ENCODE measurements at places on chromosomes 2 and 18.
A peak's percentile ranks its signal among the peaks of the same experiment; 100 is the strongest.

DNA sequence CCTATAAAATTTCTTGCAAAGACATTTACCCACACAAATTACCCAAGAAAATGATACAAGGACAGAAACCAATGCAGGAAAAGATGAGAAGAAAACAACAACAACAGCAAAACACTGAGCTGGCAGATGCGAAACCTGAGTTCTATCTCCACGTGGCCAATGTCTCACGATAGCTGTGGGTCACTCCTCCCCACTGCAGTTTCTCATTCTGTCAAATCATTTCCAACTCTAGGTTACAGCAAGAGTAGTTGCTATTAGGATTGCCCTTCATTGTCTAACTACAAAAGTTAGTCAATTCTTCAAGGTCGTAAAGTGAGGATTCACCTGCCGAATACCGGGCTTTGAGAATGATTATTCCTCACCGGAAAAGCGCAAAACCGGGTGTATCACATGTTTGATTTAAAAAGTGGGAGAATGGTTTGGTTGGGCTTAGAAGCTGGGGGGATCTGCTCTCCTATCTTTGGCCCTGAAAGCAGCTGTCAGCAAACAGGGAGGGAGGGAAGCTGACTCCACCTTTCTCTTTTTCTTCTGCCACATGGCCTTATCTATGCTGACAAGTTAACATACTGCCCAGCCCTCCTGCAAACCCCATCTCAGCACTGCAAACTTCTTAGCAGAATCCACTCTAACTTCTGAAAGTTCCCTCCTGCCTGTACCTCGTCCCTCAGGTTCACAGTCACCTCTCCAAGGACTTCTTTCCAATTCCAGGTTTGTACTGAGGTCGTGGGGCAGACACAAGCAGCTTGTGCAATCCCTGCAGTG is 473.0 kb downstream of the SOX11 start:
- DNase-seq: no peak

GRCh38 chr2:64492272-64492671 is 31.9 kb upstream of the AFTPH start:
- no peak for DNase-seq

GRCh38 chr18:48638896-48639771 is 100.3 kb downstream of the CTIF start:
- DNase-seq: no peak

GRCh38 chr2:178531168-178531567 is 50.9 kb downstream of the PLEKHA3 start:
- DNase-seq: no peak

DNA sequence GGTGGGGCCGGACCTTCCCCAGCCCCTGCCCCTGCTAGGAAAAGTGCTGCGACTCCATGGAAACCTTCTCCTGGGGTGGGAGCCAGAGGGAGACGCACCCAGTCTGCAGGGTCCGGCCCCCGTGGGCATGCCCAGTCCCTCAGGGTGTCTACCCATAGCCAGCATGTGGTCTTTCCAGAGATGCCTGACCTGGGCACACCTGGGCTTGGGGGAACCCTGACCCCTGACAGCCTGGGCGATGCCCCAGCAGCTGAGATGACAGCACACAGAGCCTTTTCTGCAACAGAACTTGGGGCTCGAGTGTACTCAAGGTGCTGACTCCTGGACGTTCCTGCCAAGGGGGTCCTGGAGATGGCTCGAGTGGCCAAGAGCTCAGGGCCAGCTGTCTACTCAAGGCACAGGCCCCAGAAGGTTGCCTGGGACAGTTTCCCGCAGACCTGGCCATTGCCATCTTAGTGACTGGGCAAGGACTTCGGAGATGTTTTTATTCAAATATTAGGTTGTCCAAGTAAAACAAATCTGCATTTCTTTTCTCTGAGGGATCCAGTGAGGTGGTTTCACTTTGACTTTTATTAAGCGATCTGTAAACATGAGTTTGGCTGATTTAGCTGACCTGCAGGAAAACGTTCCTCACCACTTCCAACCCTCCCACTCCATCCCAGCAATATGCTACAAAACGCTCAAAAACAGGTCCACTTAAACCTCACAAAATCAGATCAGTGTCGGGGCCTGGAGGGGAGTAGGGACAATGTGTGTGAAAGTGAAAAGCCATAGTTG is 228.0 kb downstream of the EIPR1 start:
- DNase-seq: no peak

GRCh38 chr18:45275367-45276113 is 339.7 kb upstream of the SLC14A2 start:
- DNase-seq: no peak

DNA sequence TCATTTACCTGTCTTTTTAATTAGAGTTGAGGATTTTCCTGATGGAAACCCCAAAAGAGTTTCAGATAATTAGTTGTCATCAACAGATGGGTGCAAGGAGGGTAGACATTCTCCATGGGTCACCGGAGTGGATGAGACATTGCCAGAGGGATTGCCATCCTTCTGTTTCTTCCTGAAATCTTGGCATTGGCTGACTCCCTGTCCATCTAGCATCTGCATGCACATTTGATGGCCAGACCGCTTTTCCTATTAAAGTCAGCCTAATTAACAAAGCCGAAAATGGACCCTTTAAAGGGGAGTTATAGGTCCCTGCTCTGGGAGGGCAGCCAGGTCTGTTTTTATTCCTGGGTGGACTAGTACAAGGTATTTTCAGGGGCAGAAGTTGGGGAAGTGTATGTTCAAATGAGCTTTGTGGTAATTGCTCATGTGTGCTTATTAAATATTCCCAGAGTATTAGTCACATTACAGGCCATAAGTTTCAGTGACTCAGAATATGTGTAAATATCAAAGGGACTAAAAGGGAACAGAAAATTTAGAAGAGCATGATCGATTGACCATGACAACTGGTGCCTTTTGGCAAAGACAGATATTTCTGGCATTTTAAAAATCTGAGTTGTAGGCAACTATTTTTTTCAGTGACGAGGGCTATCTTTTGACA is 209.8 kb downstream of the PHLPP1 start:
- peak; percentile 7 for DNase-seq

GRCh38 chr2:129849559-129850160 is 129.8 kb upstream of the RAB6C start:
- DNase-seq: peak; percentile 83

DNA sequence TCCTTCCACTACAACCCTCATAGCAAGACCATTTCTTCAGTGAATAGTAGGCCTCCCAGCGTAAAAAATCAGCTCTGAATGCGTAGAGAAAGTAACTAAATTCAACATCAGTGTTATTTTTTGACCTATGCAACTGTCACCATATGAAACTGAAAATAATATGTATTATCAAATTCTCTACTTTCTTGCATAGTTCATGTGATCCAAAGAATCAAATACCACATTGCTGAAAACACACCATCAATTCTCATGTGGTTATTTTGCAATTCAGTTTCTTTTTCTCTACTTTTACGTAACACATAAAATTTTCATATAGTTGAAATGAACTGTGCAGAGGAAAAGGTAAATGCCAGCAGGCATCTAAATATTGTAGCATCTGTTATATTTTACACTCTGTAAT is 208.5 kb upstream of the SPOPL start:
- DNase-seq: no peak
